ENCODE measurements at places on chromosomes 2 and 18. TPM values are rescaled to one million over a fixed set of nuclear protein-coding genes. Genes with fewer than 3 reads are reported as not detected.

The NHEJ1 gene
- 19.7 TPM for total RNA-seq

The THAP4 gene
- total RNA-seq = 71.4 TPM

The NEU2 gene
- total RNA-seq = not detected

The LYPD1 gene
- 10.6 TPM for total RNA-seq

The ALKAL2 gene
- total RNA-seq = 0.48 TPM
